ENCODE measurements at places on chromosomes 12 and 14.

DNA sequence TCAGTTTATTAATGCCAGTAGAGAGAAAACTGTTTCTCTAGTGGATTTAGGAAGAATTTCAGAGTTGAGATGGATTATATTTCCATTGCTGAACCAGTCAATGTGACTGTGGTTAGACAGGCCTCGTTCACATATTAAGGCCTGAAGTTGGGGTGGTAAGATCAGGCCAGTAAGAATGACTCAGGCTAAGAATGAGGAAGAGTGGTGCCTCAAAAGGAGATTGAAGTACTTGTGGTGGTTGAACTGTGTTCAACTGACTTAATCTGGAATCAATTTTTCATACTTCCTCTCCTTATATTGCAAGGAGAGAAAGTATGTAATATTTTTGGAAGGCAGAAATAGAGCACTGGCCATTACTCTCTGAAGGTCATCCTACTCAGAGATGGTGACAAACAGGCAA lies 37.8 kb upstream of the ATF7IP start:
- no peak for DNase-seq

DNA sequence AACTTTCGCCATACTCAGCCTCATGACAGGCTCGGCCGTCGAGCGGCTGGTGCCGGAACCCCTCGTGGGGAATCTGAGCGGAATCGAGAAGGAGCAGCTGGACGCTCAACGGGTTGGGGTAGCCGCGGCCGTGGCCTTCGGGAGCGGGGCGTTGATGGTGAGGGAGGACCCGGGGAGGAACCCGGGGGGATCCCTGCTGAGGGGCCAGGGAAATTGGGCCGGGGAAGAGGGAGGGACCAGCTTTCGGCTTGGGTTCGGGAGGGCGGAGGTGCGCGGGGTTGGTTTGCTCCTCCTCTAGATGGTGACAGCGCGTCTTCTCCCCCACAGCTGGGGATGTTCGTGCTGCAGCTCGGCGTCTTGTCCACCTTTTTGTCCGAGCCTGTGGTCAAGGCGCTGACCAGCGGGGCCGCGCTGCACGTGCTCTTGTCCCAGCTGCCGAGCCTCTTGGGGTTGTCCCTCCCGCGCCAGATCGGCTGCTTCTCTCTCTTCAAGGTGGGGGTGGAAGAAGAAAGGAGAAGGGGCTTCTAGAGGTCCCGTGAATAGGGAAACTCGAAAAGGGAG lies 9.8 kb downstream of the ARHGEF25 start:
- DNase-seq = no peak

GRCh38 chr14:103576371-103577024 lies 13.7 kb downstream of the COA8 start:
- peak; percentile 58 for DNase-seq

DNA sequence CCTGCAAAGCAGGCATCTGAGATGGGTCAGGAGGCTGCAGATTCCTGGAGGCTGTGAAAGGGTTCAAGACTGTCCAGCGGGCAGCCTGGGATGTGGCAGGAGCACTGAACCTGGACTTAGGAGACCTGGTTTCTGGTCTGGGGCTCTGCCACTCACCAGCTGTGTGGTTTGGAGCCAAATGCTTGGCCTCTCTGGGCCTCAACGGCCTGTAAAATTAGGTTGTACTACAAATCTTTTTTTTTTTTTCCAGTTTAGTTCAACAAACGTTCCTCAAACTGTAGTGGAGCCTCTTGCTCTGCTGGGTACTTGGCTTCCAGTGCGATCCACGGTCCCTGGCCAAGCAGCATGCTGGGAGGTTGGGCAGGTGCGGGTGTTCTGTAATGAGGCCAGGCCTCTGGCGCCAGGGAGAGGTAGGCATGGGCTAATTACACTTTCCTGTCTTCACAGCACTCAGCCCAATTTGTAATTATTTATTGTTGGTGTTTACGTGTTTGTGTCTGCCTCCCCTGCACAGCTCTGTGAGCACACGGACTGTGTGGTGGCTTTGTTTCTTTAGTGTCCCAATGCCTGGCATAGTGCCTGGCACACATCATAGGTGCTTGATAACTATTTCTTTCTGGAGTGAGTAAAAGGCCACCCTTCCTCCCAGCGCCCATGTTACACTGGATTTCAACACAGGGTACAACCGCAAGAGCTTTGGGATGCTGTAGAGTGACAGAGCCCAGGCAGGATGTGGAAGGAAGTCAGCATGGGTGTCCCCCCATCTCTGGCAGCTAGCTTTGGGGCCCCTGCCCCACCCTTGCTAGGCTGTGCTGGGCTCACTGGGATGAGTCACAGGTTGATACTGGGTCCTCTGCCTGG lies 5.8 kb upstream of the KRT80 start:
- no peak for DNase-seq

DNA sequence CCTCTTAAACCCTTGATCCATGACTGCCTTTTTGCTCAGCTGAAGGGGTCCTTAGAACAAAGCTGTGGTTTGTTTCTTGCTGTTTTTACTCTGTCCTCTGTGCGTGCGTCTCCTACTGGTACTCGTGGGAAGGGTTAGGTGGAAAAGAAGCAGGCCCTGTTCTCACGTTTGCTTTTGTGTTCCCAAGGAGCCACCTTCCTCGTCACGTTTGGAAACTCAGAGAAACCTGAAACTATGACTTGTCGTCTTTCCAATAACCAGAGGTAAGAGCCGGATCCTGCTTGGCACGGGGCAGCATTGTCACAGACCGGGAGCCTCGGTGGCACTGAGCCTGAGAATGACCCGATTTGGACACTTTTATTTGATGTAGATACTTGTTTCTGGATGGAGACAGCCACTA lies 13.1 kb downstream of the ZFYVE21 start:
- DNase-seq = no peak

- DNase-seq = no peak
Observed at GRCh38 chr14:96951511-96951910, 154.3 kb downstream of the VRK1 start.

- no peak for DNase-seq
Observed at GRCh38 chr12:50506753-50507473, 2.1 kb downstream of the DIP2B start.

DNA sequence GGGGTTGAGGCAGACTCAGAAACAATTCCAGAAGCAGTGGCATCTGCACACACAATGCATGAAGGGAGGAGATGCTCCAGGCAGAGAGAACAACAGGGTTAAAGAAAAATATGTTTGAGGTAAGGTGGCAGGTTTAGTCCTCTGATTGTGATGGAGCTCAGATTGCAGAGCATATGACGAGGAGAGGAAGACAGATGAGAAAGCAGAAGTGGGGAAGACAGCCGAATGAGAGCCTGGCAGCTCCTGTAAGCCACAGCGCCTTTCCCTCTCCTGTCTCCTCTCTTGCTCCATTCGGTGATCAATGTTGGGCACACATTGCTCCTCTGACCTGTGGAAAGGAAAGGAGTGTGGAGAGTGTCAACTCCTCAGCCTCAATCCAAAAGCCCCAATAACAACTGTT lies 372.2 kb downstream of the GXYLT1 start:
- no peak for DNase-seq

GRCh38 chr14:58797010-58797429 lies 159.3 kb downstream of the DACT1 start:
- DNase-seq = no peak

DNA sequence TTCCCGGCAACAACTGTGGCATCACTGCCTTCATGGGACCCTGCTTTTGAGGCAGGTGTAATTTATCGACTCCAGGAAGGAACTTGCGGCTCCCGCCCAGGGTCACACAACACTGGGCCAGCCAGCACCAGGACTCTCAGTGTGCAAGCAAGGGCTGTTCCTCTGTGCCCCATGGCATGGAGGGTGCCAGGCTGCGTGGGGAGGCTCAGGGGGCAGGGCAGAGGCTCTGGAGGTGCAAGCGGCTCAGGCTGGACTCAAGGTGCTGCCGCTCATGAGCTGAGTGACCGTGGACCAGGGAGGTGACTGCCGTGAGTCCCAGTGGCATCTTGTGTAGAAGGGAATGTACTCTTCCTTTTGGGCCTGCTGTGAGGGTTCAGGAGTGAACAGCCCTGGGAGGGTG lies 57.6 kb downstream of the SLC24A4 start:
- DNase-seq = no peak

GRCh38 chr12:50992819-50993218 lies 33.4 kb downstream of the SLC11A2 start:
- no peak for DNase-seq

DNA sequence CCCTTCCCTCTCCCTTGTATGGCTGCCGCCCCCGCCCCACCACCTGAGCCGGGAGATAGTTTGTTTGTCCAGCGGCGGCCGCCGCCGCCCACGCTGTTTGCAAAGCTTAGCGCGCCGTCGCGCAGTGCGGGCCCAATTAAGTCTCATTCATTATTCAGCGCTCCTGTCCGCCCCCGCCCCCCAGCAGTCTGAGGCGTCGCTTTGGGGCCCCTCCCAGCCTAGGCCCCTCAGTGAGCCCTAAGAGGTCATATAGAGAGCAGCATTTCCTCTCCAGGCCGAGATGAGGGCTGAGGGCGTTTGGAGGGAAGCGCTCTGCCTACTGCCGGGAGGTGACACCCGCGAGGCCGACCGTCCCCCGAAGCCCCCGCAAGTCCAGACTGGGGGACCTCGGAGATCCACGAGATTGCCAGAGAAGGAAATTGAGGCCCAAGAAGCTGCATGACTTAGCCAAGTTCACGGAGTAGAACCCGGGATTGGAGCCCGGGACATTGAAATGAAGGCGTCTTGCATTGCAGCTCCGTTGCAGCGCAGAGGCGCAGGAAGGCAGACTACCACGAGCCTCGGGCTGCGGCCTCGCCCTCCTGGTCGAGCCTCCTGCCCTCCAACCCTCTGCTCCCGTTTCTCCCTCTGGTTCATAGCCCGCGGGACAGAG lies at the start of gene DNAJC22:
DNAJC22 (plus strand) TSS at position 230 of the 652 bp plus-strand sequence. CDS start 1,985 bp downstream, outside the sequence.
- DNase-seq = no peak

- DNase-seq = no peak
Observed at GRCh38 chr12:916240-916639, 33.3 kb downstream of the RAD52 start.

- DNase-seq = no peak
Observed at GRCh38 chr14:59123975-59124374, 64.5 kb upstream of the DAAM1 start.

GRCh38 chr12:102501773-102502172 lies 21.4 kb upstream of the IGF1 start:
- DNase-seq = no peak

DNA sequence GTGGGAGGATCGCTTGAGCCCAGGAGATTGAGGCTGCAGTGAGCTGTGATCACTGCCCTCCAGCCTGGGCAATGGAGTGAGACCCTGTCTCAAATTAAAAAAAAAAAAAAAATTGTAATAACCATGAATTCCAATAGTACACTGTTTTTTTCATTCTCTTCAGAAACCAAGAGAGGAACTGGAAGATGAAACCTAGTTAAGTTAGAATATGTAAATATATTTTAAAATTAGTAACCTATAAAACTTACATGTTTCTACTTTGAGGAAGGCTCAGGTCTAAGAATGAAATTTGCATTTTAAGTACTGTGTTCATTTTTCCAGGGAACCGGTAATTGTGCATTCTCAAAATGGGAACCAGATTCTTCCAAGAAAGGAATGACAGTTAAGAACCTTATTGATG lies 18.8 kb downstream of the KNTC1 start:
- no peak for DNase-seq

DNA sequence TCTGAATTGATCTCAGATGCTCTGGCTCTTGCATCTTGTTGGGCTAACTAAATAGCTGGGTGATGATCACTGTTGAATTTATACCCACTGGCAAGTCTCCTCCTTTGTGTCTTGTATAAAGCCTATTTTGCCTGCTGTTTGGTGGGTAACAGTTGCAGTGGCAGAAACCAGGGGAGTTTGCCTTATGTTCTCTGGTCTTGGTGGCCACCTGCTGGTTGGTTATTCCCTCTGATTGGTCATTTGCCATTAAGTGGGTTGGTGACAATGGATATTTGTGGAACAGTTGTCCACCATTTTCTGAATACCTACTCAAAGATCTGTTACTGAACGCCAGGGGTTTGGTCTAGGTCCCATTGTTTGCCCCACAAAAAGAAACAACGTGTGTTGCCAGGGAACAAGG lies 52.1 kb downstream of the AVPR1A start:
- no peak for DNase-seq

GRCh38 chr12:130975116-130975515 lies 21.4 kb downstream of the ADGRD1 start:
- no peak for DNase-seq

- no peak for DNase-seq
Observed at GRCh38 chr14:71733210-71733883, 198.9 kb upstream of the RGS6 start.

DNA sequence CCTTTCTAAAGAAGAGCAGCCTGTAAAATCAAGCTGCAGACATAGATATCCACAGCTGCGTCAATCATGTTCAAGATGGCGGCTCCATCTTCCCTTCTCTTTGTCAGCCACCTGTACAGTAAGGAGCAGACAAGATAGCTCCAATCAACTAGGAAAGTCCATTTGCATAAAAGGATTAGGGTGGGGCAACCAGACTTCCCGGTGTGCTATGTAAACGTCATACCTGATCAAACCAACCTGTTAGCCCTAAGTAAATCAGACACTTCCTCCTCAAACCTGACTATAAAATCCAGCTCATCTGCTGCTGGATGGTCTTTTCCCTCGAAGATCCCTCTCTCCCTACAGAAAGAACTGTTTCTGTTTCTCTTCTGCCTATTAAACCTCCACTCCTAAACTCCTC lies 60.1 kb downstream of the BCAT1 start:
- no peak for DNase-seq

GRCh38 chr12:10632226-10632625 lies 18.8 kb upstream of the MAGOHB start:
- no peak for DNase-seq

DNA sequence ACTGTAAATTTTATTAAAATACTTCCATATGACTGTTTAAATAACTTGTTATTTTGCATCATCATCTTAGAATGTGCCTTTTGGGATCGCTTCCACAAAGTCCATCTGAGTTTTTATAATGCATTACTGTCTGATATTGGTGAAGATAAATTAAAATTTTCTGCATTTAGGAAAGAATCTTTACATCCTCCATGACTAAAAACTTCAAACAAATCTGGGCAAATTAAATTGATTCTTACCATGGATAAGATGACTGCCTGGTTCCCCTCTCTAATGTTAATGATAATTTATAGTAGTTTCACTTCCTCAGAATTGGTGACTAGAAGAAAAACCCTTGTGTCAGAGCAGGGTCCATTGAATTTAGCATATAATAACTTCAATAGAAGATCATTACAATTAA lies 94.7 kb upstream of the SLC38A4 start:
- no peak for DNase-seq
